ENCODE measurements at places on chromosomes 5 and 9.

- DNase-seq: no peak
Observed at GRCh38 chr9:94256007-94256406, 3.1 kb upstream of the ZNF169 start.

DNA sequence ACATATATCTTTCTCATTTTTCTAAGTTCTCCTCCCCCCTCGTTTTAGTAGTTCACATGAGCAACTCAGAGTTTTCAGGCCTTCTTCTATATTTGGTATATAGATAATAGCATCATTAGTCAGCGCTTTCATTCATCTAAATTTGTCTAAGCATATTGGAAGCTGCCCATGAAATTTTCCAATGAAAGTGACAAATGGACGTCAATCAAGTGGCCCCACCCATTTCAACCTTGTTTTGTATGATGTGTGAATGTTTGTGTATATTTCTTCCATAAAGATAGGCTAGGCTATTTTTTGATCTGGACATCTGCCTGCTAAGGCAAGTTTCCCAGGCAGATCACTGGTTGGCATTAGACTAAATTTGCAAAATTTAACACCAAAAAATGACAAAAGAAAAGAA lies 104.0 kb upstream of the SSBP2 start:
- DNase-seq: no peak

DNA sequence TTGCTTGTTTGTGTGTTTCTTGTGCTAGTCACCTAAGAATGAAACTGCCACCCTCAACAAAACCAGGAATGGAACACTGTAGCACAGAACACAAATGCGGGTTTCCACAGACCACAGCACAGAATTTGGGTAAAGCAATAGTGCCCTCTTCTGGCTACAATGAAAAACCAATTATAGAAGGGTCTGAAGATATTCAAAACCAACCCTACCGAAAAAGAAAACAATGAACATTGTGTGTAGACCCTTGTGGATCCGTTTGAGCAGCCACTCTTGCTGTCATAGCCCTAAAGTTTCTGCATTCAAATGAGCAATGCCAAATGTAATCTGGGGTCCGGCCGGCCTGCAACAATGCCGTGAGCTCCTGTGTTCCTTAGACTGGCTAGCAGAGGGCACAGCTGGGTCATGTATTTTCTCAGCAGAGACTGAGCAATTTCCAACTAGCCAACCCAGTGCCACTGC lies 8.3 kb upstream of the ENC1 start:
- peak; percentile 43 for DNase-seq

GRCh38 chr5:105924366-105924765 lies 1746.4 kb downstream of the EFNA5 start:
- no peak for DNase-seq

DNA sequence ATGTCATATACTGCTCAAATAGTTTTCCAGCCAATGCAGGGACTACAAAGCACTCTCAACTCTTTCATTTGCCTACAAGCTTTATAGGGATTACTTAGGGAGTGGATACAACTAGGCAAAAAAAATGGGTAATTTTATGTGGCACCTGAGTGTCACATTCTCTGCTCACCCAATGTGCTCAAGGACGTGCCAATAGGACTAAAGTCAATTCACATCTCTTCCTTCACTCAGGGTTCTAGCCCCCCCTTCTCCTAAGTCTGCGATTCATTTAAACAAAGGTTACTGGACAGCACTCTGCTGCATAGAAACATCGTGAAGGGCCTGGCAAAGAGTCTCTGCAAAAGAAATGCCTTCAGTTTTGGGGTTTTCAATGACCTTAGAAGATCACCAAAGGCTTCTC lies 142.3 kb downstream of the TSSK1B start:
- DNase-seq: no peak

- no peak for DNase-seq
Observed at GRCh38 chr5:98144710-98145109, 628.8 kb upstream of the RGMB start.

DNA sequence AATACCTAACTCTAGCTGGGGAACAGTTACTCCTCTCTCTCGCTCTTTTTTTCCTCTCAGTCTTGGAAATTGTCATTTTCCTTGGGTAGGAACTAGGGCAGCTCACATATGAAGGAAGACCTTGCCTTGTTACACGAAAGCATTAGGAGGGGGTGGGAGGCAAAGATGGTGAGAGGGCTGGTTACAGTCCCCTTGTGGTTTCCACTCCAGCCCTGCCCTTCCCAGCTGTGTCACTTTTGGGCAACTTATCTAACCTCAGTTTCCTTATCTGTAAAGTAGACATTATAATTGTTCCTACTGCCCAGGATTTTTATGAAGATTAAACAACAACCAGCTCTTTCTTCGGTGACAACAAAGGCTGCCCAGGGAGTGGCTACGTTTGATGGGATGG lies 196.2 kb upstream of the CLINT1 start:
- DNase-seq: no peak

DNA sequence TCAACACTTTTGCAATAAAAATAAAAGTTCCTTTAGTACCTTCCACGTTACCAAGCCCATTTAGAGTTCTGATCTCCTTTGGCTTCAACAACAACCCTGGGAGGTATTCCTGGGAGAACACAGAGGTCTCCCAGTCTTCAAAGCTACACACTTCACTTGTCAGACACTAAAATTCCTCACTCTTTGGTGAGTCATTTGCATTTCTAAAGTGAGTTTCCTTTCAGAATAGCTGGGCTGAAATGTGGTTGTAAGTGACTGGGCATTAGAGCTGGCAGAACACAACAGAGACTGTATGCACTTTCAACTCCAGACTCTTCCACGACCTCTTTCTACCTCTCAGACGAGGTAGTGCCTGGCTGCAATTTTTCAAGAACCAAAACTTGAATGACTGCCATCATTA lies 11.5 kb upstream of the F2RL1 start:
- DNase-seq: no peak

DNA sequence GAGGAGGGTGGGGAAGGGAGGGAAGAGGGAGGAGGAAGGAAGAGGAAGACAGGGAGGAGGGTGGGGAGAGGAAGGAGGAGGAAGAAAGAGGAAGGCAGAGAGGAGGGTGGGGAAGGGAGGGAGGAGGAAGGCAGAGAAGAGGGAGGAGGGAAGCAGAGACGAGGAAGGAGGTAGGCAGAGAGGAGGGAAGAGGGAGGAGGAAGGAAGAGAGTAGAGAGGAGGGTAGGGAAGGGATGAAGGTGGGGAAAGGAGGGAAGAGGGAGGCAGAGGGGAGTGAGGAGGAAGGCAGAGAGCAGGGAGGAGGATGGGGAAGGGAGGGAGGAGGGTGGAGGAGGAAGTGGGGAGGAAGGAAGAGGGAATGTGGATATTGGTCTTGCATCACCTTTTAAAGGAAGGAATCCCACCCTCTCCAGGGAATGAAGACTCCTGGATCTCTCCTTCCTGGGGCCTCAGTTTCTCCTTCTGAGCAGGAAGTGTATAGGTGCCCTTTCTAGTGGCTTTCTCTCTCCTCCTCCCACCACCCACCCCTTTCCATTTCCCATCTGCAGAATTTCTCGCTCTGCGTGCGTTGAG lies 188.9 kb upstream of the ZNF618 start:
- DNase-seq: no peak

GRCh38 chr9:133115604-133116345 lies 5.3 kb downstream of the RALGDS start:
- DNase-seq: no peak

DNA sequence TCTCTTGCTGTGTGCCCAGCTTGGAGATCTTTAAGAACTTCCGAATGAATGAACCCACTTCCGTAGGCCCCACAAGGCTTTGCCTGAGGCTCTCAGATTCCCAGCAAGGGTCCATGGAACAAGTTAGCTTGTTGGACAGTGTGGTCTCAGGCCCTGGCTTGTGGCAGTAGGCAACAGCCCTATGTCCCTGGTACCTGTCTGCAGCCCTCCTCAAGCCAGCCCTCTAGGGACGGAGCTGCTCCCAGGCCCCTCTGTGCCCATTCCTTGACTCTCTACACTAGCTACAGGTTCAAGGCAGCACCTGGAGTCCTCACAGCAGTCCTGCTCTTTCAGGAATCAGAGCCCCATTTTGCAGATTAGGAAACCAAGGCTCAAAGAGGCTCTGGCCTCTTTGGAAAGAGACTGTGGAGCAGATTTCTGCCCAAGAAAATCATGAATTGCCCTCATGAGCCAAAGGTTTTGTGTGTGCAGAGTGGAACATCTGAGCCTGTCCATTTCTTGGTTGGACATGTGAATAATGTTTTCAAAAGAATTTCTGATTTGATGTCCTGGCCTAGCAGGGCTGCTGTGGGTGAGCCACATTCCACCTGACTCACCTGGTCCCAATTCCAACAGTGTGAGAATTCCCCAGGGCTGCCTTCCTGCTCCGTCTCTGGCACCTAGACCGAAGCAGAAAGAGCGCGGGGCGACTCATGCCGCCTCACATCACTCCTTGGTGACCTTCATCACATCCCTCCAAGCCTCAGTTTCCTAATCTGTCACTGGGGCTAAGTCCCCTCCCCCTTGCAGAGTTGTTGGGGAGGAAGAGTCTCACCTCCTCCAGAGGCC lies 131.7 kb downstream of the BARX1 start:
- no peak for DNase-seq

DNA sequence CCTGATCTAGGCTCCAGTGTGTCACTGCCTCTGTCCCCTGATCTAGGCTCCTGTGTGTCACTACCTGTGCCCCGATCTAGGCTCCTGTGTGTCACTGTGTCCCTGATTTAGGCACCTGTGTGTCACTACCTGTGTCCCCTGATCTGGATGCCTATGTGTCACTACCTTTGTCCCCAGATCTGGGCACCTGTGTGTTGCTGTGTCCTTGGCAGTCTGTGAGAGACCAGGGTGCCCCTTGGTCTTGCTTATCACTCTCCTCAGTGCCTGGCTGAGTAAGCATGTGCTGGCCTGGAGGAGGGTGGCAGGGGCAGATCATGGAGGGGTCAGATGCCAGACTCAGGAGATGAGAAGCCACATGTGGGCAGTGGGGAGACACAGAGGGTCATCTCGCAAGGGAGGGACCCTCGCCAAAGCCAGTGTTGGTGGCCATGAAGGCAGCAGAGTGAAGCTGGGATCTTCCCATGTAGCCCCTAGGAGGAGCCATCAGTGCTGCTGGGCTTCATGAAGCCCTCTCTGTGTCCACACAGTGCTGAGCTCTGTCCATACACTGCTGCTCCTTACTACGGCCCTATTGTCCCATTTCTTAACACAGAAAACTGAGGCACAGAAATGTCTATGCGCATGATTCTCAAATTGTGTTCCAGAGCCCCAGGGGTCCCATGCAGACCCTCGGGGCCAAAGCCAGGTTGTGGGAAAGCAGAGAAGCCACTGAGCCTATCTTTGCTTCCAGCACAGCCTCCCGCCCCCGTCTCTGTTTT lies 15.5 kb downstream of the OLFML2A start:
- DNase-seq: no peak

- DNase-seq: no peak
Observed at GRCh38 chr9:120921661-120922181, 4.9 kb downstream of the TRAF1 start.

GRCh38 chr9:34665381-34666250 lies 3.2 kb upstream of the CCL27 start:
- peak; percentile 98 for DNase-seq

DNA sequence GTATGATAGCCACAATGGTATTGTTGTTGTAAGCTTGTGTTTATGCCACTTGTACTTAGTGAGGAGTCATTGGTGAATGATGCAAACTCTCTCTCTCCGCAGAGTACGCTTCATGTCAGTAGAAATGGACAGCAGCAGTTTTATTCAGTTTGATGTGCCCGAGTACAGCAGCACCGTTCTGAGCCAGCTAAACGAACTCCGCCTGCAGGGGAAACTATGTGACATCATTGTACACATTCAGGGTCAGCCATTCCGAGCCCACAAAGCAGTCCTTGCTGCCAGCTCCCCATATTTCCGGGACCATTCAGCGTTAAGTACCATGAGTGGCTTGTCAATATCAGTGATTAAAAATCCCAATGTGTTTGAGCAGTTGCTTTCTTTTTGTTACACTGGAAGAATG lies 18.8 kb downstream of the ZBTB34 start:
- DNase-seq: no peak

DNA sequence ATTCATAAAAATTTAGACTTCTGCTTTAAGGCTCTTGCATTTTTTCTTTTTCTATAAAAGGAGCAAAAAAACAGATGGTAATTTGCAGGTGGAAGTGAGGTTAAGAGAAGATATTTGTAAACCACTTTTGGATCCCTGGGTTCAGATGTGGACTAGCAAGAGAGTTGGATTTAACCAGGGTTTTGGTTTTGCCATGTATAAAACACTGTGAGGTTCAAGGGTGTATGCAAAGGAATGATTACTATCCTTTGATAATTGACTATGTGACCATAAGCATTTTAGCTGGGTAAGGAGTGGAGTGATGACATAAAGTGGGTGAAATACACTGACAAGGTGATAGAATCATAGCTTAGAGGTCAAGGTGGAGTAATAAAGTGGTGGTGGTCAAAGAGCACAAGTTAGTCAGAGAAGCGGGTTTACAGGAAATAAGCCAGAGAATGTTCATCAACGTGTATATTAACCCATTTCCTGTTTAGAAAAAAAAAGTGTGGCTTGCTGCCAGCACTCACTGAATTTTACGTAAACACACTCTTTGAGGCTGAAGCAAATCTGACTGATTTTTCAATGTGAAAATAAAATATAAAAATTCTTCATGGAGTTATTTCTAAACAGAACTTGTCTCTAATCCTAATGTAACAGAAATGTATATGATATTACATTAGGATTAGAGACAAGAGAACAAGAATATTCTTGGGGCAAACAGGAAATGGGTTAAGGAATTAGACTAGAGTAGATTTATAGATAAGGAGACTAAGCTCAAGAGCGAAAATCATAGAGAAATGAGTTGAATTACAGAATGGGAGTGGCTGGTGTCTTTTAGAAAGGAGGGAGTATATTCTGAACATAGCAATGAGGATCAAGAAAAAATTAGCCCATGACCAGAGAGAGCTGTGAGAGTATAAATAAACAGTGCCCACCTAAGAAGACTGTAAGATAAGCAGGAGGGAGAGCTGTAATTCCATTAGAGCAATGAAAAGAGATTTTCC lies 74.5 kb downstream of the CDKN2A start:
- DNase-seq: no peak

DNA sequence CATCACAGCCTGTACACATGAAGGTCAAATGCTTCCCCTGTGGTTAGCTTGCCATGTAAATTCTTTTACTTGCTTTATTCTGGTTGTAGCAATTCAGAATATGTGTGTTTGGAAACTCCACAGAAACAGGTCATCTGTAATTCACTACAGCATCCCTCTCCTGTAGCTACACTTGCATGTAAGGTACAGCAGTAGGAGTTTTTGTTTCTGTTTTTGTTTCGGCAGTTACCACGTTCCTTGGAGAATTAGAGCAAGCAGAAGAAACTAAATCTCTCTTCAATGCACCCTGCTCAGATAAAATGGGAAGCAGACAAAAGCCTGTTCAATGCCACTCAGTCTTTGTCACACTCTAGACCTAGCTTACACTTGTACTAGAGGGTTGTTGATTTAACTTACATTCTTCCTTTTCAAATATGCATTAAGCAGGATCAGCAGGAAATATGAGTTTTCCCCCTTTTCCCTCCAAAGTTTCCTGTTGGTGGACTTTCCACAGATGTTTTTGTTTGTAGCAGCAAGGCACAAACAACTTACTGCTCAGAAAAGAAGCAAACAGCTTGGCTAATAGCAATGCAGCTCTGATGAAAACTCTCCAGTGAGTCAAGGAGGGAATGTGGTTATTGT lies 80.9 kb downstream of the YIPF5 start:
- DNase-seq: no peak
